SJCRH30 (cell line): ENCODE measurements at places on chromosomes 13 and 19.
A peak's percentile ranks its signal among the peaks of the same experiment; 100 is the strongest.

DNA sequence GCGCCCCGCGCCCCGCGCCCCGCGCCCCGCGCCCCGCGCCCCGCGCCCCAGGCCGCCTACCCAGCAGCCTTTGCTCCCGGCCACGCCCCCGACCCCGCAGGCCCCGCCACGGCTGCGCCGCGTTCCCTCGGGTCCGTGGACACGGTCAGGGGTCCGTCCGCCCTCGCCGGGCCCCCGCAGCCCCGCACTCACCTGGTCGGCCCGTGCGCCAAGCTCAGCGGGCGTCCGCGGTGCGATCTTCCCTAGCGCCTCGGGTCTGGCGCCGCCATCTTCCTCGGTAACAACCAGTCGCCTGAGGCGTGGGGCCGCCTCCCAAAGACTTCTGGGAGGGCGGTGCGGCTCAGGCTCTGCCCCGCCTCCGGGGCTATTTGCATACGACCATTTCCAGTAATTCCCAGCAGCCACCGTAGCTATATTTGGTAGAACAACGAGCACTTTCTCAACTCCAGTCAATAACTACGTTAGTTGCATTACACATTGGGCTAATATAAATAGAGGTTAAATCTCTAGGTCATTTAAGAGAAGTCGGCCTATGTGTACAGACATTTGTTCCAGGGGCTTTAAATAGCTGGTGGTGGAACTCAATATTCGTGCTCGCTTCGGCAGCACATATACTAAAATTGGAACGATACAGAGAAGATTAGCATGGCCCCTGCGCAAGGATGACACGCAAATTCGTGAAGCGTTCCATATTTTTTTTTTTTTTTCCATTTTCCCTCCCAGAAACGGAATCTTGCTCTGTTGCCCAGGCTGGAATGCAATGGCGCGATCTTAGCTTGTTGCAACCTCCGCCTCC, at the start of the genes MED16 and RNU6-9:
Gene MED16, minus strand, starts transcription at position 294 of the 796 bp plus-strand sequence. CDS start 2,056 bp downstream, outside the sequence.
Gene RNU6-9, plus strand, starts transcription at position 591 of the 796 bp plus-strand sequence.
- DNase-seq: peak; percentile 93

- DNase-seq: no peak
Measured at GRCh38 chr13:21229241-21230024, 53.0 kb downstream of the MRPL57 start.

DNA sequence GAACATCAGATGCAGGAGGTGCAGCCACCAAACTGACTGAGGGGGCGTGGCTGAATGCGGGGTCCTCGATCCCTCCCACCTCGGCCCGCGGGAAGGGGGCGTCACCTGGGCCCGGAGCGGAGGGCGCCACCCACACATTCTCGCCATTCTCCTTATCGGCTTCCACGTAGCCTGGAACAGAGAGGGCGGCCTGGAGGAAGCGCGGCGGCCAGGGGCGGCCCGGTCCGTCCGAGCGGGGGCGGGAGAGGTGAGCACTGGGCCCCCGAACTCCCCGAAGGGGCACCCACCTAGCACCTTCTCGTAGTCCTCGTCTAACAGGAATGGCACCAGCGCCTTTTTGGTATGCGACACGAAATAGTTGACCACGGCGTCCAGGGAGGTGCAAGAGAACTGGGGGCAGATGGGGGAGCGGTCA, 11.8 kb downstream of the STAP2 start:
- DNase-seq: no peak

DNA sequence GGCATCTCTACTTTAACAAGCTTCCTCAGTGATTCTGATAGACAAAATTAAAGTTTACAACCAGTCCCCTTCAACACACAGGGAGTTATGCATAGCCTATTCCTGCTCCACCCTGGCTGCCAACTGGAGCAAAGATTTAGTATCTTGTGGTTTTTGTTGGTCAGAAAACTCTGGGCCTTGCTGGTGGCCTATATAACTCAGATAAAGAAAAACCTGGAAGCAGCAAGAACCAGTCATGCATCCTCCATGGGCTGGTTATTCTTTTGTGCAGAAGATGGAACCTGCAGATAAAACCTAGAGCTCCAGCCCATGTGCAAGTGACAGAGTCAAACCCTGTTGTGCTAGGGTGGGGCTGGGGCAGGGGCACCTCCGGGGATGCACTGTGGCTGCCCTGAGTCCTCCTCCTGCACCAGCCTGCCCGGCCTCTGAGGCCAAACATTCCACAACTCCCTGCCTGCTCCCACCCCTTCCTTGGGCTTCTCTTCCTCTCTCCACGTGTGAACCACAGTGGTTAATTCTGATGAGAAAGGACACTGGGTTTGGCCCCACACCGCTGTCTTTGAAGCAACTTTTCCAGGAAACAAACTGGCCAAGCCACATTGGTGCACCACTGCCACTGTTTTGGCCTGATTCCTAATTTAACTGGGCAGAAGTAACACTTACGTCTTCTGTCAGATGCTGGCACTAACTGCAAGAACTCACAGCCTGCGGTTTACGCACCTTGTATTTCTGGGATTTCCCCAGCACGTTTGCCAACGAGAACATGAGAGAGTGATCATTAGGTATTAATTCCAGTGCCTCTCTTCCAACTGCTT, 23.3 kb upstream of the GGACT start:
- DNase-seq: no peak

DNA sequence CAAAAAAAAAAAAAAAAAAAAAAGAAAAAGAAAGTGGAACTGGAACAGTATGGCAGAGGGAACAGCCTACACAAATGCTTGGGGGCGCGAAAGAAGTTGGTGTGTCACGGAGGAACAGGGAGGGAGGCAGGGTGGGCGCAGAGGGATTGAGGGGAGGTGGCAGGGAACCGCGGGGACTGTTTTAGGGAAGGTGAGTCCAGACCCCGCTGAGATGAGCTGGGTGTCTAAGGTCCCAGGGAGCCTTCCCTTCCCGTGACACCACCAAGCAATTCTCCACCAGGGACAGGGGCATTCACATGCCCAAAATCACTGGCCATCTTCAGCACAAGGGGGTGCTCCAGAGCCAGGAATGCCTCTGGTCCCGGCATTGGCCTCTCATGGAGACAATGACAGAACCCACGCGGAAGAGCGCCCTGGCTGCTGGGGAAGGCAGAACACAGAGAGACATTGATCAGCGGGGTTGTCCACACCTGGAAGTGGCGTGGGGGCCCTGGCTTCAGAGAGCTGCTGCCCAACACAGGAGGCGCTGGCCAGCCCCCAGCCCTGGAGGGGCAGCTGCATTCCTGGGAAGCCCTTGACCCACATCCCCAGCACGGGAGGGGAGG, 6.9 kb downstream of the PEAK3 start:
- DNase-seq: peak; percentile 84

DNA sequence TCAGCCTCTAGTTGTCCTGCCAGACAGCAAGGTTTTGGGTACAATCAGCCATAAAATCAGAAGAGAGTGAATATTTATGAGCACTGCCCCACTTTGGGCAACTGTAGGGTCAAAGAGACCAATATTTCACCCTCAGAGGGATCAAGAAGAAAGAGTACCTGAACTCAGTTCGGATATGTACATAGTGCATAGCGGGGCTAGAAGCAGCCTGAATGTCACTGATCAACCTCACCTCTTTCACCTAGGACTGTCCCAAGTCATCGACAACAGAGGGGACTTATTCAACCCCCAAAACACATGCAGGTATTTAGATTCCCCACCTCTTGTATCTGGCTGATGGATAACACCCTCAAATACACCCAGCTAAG, 446.9 kb downstream of the COG6 start:
- no peak for DNase-seq

GRCh38 chr13:93055233-93055632, 171.4 kb upstream of the GPC6 start:
- DNase-seq: no peak

- no peak for DNase-seq
Measured at GRCh38 chr13:98511435-98511834, 65.5 kb downstream of the STK24 start.

DNA sequence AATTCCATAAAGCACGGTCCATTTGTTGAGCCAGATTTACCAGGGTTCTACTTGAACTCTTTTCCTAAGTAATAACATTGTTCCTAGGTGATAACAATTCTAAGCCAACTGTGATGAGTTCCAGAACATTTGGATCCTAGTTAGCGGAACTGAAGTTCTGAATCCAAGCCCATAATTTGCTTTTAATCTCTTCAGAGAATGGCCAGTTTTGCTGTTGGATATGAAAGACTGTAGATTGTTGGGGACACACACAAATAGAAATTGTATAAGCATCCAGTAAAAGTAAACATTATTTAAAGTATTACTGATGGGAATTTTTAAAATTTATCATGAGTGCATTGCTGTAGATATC, 27.3 kb upstream of the STARD13 start:
- no peak for DNase-seq

DNA sequence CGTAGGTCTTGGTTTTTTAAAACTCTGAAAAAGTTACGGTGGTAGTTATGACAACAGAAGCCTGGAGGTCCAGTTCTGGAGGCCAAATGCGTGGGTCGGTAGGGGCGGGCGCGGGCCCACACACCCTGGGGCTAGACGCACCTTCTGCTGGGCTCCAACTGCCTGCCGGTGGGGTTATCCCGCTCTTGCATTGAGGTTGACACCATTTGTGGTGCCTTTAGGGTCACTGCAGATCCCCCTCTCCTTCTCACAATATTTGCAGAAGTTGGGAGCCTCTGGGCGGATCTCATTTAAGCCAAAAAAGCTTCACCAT, 81.6 kb downstream of the CHST8 start:
- no peak for DNase-seq

- DNase-seq: no peak
Measured at GRCh38 chr19:50414864-50415660, 3.7 kb upstream of the SPIB start.

DNA sequence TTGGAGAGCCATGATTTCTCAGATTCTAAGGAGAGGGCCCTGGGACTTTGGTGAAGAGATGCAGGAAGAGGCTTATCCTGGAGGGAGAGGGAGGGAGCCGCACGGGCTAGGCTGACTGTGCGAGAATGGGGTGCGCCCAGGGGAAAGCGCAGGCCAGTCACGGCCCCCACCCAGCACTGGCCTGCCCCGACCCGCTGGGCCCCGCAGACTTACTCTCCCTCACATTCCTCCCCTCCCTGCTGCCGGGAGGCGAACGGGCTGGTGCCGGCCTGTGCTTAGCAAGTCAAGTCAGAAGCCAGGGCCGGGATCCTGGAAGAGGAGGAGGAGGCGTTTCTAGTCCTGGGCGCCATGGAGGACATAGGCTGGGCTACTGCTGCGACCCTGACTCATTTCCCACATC, 120.0 kb downstream of the CRYL1 start:
- no peak for DNase-seq

- no peak for DNase-seq
Measured at GRCh38 chr13:51118809-51119431, 7.8 kb upstream of the C13orf42 start.

GRCh38 chr19:51808333-51808986, 13.5 kb downstream of the FPR3 start:
- no peak for DNase-seq

GRCh38 chr19:49243129-49243528, 81.9 kb downstream of the SLC6A16 start:
- no peak for DNase-seq

DNA sequence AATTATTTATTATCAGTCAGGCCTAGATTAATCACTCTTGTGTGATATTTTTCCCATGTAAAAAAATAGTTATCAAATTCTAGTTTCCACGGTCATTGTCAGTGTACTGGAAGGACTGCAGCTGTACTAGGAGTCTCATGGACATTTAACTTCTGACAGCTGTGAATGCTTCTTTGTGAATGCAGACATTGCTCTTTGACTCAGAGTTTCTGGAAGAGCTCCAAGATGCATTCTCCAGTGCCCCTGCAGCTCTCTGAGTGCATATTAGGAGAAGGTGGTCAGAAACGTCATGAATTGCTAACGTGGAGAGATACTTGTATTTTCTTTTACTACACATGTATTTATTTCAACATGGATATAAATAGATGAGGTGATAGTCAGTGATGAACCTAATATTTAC, 9.7 kb upstream of the SLITRK5 start:
- DNase-seq: peak; percentile 73

DNA sequence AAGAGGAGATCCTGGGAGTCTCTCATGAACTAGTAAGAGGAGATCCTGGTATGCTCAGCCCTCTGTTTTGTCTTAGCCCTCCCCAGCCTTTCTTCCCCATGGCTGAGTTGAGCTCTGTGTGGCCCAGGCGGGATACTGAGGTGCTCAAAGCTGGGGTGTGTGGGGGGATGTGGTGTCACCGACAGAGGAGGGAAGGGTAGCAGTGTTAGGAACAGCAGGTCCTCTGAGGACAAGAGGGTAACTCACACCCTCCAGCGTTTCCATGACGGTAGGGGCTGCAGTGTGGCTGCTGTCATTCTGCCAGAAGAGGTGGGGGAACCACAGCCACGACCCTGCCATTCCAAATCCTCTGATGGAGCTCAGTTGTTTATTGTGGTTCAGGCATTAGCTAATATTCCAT, 691 bp downstream of the KIR2DL4 start:
- DNase-seq: no peak

- DNase-seq: no peak
Measured at GRCh38 chr19:50968716-50969412, 527 bp downstream of the KLK6 start.

GRCh38 chr19:371501-372168, 27.0 kb upstream of the MIER2 start:
- DNase-seq: no peak

DNA sequence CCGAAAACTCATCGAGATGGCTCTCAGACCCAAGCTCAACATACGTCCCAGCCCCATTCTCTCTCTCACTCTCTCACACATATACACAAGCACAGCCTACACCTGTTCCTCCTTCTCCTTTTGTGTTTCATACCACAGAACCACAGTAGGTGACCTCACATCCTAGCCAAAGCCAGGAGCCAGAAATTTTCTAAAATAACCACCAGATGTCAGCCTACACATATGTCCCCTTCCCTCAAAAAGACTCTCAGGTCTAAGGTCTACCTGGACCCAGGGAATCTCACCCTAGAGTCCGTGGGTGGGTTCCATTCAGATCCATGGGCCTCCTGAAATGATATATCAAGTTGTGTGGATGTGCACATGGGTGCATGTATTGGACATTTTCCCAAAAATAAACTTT, 104.2 kb upstream of the IPO5 start:
- peak; percentile 69 for DNase-seq

DNA sequence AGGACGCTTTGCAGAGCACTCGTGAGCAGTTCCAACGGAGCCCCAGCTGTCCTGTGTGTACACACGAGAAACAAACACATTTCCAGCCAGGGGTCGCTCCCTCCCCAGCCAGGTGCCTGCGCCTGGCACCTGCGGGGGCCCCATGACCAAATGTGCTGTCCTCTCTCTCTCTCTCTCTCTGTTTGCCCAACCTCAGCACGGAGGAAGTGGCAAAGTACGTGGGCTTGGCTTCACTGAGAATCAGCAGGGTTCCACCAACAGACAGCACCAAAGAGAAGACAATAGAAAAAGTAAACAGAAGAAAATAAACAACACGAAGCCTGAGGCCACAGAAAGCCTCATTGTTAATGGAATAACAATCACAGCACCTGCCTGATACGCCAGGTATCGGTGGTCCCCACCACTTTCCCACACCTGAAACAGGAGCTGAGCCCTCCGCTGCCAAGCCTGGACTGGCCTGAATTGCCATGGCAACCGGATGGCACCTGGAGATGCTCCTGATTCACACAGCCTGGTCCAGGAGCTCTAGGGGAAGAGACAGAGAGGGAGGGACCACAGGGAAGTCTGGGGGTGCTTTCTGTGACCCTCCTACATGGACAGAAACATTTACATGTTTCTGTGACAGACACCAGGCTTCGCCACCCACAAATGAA, 103.9 kb upstream of the CACNA1A start:
- DNase-seq: no peak
